ENCODE measurements at places on chromosomes 13 and 19. TPM values are rescaled to one million over a fixed set of nuclear protein-coding genes. Genes with fewer than 3 reads are reported as not detected.

TINCR gene
- 0.53 TPM for total RNA-seq

SMAD9 gene
- total RNA-seq = 9.2 TPM

RUBCNL gene
- total RNA-seq = not detected

SULT2A1 gene
- total RNA-seq = not detected

FREM2 gene
- total RNA-seq = not detected

NALCN gene
- total RNA-seq = 4.9 TPM

NLRP11 gene
- not detected for total RNA-seq

KLF5 gene
- 4.3 TPM for total RNA-seq
